ENCODE measurements at places on chromosomes 13 and 19.

DNA sequence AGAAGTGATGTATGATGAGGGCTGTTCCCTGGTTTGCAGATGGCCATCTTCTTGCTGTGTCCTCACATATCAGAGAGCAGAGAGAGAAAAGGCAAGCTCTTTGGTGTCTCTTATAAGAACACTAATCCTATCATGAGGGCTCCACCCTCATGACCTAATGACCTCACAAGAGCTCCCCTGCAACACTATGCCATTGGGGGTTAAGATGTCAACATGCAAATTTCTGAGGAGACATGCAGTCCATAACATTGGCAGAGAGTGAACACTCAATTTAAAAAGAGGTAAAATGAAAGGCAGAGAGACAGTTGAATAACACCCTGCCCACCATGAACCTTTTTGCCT lies 10.9 kb downstream of the FAM187B start:
- no peak for DNase-seq

DNA sequence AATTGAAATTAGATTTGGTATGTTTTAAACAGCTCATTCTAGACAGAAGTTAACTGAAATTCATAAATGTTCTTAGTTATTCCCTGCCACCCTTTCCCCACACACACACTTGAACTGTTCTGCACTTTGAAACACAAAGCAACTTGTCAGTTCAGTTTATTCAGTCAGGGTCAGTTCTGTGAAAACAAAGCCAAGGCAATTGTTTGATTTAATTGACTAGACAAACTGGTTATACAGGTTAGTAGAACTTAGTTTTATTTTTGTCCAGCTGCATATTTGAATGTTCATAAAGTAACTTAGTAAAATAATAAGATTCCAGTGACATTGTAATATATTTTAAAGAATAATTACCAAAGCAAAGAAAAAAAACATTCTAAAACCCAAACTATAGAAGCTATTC lies 98.3 kb upstream of the KLF5 start:
- DNase-seq = no peak

DNA sequence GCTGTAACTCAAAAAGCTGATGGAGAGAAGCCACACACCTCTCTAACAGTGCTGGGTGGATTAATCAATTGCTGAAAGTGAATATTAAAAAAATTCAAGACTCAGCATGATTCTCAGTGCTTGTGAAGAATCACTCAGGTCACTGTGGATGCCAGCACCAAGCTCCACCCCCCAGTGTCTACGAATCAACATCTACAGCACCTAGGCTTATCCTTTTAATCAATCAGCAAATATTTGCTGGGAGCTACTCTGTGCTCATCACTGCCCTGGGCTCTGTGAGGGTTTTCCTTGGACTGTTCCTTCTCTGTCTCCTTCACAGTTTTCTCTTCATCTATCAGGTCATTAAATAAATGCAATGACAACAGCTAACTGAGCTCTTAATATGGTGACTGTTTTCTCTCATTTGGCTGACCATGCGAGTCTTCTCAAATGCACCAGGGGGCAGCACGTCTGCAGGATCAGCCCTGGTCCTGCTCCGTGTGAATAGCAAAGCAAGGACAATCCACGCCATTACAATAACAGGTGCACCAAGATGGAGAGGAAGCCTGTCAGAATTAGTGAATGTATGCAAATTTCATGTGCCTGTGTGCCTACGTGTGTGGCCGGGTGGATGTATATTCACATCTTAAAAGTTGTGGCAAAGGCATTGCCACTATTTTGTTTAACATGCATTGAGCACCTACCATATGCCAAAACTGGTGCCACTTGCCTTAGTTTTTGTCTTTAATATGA lies 14.6 kb upstream of the C13orf42 start:
- peak; percentile 56 for DNase-seq

- peak; percentile 61 for DNase-seq
Measured at GRCh38 chr19:42596391-42597072, 1.8 kb upstream of the CEACAM8 start.

DNA sequence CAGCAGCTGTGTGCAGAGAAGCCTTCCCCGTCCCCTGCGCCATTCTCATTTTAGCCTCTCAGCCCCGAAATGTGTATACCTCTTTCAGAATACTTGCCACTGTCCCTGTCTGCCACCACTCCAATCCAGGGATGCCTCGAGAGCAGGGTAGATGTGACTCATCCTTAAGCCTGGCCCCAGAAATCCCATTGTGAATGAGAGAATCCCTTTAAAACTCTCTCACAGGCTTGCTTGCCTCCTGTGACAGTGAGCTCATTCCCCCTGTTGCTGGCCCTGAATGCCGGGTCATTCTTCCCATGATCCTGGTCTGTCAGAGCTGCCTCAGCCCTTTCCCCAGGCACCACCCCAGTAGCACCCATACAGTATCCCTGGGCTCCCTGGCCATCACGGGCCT lies 9.6 kb downstream of the AP2A1 start:
- DNase-seq = no peak

DNA sequence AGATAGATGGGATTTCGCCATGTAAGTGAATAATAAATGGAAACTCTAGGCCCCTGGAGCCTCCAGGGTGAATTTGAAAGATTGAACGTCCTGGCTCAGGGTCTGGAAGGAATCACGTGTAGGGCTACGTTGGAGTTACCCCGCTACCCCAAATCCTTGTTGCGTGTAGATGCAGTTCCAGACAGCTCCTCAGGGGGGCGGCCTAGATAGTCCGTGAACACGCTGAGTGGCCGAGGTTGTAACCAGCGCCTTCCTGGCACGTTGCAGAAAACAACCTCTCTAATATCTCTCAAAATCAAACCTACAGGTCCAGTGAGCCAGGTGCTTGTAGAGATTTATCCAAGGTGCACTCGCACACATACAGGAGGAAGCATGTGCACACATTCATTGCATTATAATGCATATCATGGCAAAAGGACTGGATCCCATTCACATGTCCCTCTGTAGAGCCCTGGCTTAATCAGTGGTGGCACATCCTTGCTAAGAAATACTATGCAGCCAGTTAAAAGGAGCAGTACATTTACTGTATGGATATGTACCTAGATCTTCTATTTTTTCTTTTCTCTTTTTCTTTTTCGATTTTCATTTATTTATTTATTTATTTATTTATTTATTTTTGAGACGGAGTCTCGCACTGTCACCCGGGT lies 2.5 kb upstream of the KEAP1 start:
- DNase-seq = peak; percentile 84
